ENCODE measurements at places on chromosomes 16 and 17. TPM values are rescaled to one million over a fixed set of nuclear protein-coding genes. Genes with fewer than 3 reads are reported as not detected.

- DNase-seq = no peak
Measured at GRCh38 chr17:46925185-46925868, 2.4 kb downstream of the GOSR2 start.

DNA sequence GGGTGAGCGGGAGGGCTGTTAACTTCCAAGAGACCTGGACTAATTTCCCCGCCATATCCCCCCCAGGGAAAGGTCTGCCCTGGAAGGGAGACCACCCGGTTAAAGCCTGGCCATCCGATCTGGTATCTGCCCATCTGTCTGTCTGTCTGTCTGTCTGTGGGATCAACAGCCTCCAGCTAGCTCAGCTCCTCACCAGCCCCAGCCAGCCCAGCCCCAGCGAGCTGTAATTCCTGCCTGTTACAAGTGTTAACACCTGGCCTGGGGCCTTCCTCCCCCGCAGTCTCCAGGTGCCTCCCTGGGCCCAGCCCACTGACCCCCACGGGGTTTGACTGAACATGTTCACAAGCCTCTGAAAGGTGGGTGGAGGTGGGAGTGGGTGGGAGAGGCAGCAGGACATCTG, 4.0 kb downstream of the WNT3 start:
- no peak for DNase-seq

DNA sequence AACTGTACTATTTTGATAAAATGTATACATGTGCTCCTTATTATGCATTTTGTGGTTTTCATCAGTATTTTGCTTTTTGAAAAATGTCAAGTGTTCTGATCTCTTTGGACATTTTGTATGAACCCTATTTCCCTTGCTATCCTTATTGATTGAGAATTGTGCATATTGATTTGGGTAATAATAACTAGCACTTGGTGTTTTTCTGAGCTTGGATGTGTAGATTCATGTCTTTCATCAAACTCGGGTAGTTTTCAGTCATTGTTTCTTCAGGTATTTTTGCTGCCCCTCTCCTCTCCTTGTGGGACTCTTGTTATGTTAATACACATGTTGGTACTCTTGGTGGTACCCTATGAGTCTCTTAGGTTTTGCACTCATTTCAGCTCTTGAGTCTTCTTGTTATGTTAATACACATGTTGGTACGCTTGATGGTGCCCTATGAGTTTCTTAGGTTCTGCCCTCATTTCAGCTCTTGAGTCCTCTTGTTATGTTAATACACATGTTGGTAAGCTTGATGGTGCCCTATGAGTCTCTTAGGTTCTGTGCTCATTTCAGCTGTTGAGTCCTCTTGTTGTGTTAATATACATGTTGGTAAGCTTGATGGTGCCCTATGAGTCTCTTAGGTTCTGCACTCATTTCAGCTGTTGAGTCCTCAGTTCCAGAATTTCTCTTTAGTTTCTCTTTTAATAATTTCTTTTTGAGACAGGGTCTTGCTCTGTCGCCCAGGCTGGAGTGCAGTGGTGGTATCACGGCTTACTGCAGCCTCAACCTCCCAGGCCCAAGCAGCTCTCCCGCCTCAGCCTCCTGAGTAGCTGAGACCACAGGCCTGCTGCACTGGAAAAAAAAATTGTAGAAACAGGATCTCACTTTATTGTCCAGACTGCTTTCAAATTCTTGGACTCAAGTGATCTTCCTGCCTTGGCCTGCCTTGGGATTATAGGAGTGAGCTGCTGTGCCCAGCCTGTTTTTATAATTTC, 19.3 kb downstream of the ZNF750 start:
- no peak for DNase-seq

GRCh38 chr16:66486773-66487579, 59.9 kb downstream of the BEAN1 start:
- no peak for DNase-seq

DNA sequence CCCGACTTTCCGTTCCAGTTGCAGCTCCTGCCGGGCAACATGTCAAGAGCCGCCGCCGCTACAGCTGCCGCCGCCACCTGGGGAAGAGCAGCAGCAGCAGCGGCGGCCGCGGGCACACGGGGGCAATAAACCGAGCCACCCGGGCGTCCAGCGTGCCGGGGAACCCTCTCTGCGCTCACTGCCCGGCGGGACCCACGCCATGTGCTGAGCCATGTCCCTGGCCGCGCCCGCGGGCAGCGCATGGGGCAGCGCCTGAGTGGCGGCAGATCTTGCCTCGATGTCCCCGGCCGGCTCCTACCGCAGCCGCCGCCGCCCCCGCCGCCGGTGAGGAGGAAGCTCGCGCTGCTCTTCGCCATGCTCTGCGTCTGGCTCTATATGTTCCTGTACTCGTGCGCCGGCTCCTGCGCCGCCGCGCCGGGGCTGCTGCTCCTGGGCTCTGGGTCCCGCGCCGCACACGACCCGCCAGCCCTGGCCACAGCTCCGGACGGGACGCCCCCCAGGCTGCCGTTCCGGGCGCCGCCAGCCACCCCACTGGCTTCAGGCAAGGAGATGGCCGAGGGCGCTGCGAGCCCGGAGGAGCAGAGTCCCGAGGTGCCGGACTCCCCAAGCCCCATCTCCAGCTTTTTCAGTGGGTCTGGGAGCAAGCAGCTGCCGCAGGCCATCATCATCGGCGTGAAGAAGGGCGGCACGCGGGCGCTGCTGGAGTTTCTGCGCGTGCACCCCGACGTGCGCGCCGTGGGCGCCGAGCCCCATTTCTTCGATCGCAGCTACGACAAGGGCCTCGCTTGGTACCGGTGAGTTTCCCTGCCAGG, 604 bp downstream of the HS3ST3B1 start:
- no peak for DNase-seq

The SPOP gene
- 111 TPM for polyA plus RNA-seq

The SCNN1B gene
- not detected for polyA plus RNA-seq

The ASIC2 gene
- not detected for polyA plus RNA-seq

The DPEP2NB gene
- polyA plus RNA-seq = not detected
